Aorta (tissue), 5 donors: ENCODE measurements at places on chromosomes 1 and 21.

DNA sequence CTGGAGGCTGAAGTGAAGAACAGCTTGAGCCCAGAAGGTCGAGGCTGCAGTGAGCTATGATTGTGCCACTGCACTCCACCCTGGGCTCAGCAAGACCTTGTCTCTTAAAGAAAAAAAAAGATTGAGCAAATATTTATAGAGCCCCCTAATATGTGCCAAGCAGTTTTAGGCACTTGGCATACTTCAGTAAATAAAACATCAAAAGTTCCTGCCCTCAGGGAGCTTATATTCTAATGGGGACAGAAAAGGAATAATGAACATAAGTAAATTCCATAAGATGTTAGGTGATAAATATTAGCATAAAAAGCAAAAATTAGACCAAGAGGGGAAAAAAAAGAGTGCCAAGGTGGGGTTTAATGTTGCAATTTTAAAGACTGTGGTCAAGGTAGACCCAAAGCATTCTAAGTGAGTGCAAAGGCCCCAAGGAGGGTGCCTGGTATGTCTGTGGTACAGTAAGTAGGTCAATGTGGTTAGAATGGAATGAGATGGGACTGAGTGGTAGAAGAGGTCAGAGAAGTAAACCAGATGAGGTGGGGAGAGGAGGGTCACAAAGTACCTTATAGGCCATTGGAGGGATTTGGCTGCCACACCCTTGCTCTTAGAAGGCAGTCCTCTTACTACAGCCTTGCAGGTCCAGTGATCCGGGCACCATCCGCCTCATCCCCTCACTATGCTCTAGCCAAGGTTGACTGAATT is 2.2 kb upstream of the TOE1 start:
- no peak for DNase-seq

GRCh38 chr1:205118752-205119151 is 3.0 kb downstream of the RBBP5 start:
- no peak for DNase-seq

DNA sequence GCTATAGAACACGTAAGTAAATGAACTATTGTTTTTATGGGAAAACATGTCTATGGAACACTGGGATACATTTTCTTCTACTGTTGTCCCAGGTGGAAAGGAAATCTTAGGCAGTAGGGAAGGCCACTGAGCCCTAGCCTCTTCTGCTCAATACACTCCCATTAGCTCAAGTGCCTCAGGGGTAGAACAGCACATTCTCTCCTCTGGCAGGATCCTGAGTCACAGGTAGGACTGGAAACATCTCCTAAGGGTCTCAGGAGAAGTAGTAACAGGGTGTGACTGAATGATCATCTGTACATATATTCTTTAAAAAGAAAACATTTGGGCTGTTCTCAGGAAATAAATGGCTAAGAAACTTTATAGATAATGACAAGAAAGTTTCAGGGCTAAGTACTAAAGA is 175.6 kb upstream of the ESRRG start:
- DNase-seq, result no peak

- DNase-seq, result peak; percentile 9
Measured at GRCh38 chr1:46333300-46334029, 7.1 kb upstream of the NSUN4 start.

GRCh38 chr1:186793582-186793927 is 35.2 kb upstream of the PLA2G4A start:
- no peak for DNase-seq
